Thyroid gland (tissue), 4 donors: ENCODE measurements at places on chromosomes 11 and 22. TPM values are rescaled to one million over a fixed set of nuclear protein-coding genes. Genes with fewer than 3 reads are reported as not detected.

DNA sequence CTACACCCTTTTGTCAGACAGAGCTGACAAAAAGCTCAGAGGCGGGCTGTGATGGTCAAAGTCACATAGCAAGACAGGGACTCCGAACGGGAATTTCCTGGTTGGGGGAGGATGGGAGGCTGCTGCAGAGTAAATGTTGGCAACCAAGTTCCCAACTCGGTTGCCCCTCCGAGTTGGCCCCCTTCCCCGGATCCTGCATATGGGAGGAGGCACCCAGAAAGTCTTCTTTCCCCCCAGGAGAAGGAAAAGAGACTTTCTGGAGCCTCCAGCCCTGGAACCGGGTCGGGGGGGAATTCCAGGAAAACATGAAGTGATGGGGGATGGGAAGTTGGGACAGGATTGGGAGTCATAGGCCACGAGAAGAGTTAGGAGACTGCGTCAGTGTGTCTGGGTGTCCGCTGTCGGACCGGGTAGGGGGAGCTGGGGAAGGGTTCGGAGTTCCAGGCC, 614 bp downstream of the SELENOM start:
- peaks cover 23% of the 10 kb centered on the region for H3K4me1 ChIP-seq
- DNase-seq: no peak
- peaks cover 3% of the 10 kb centered on the region for H3K36me3 ChIP-seq
- no peaks in the 10 kb centered on the region for H3K27me3 ChIP-seq
- peak overlapping the region; percentile 59 for H3K4me3 ChIP-seq

- peak; percentile 23 for DNase-seq
- no peak overlapping the region for H3K27ac ChIP-seq
- H3K36me3 ChIP-seq: peaks cover 14% of the 10 kb centered on the region
- H3K4me3 ChIP-seq: no peak overlapping the region
- no peaks in the 10 kb centered on the region for H3K4me1 ChIP-seq
- H3K27me3 ChIP-seq: no peaks in the 10 kb centered on the region
Observed at GRCh38 chr11:20459865-20460264, 72.3 kb downstream of the PRMT3 start.

The UCP3 gene
- total RNA-seq: 3.6 TPM

GRCh38 chr11:101436511-101437142, 147.2 kb downstream of the TRPC6 start:
- H3K4me3 ChIP-seq: no peak overlapping the region
- no peak overlapping the region for H3K27ac ChIP-seq
- no peaks in the 10 kb centered on the region for H3K4me1 ChIP-seq
- no peaks in the 10 kb centered on the region for H3K27me3 ChIP-seq
- no peaks in the 10 kb centered on the region for H3K36me3 ChIP-seq

The MPZL2 gene
- total RNA-seq: 60.3 TPM

- H3K27me3 ChIP-seq: no peaks in the 10 kb centered on the region
- H3K4me3 ChIP-seq: no peak overlapping the region
- DNase-seq: no peak
- no peaks in the 10 kb centered on the region for H3K36me3 ChIP-seq
- H3K4me1 ChIP-seq: no peaks in the 10 kb centered on the region
Observed at GRCh38 chr22:37396488-37397084, 30.7 kb downstream of the ELFN2 start.

DNA sequence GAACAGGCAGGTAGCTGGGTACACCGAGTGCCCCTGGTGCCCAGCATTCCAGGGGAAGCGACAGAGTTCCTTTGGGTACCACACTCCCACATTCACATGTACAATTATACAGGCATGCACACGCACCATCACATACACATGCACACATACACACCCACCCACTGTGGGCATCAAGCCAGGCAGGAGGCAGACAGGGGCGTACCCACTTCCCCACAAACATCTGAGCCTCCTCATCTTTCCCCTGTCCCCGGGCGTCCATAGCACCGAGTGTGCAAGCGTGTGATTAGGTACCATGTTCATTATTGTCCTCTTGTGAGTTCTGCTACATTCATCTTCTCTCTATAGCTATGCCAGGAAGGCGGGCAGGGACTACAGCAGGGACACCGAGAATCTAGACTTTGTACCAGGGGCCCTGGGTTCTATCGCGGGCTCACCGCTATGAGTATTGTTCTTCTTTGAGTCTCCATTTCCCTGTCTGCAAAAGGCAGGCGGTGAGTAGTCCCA, 2.1 kb upstream of the CARD10 start:
- no peaks in the 10 kb centered on the region for H3K27me3 ChIP-seq
- H3K4me1 ChIP-seq: peaks cover 3% of the 10 kb centered on the region
- no peaks in the 10 kb centered on the region for H3K36me3 ChIP-seq
- H3K27ac ChIP-seq: no peak overlapping the region
- no peak overlapping the region for H3K4me3 ChIP-seq

The HSPB2 gene
- total RNA-seq: not detected

GRCh38 chr22:46646531-46647215, 26.5 kb downstream of the GRAMD4 start:
- H3K36me3 ChIP-seq: no peaks in the 10 kb centered on the region
- peaks cover 8% of the 10 kb centered on the region for H3K4me1 ChIP-seq
- no peak overlapping the region for H3K4me3 ChIP-seq
- DNase-seq: peak; percentile 33
- H3K27ac ChIP-seq: peak overlapping the region; percentile 30
- H3K27me3 ChIP-seq: no peaks in the 10 kb centered on the region

The COMMD9 gene
- total RNA-seq: 50.7 TPM
